ENCODE measurements at places on chromosomes 3 and 15.

- DNase-seq: no peak
These were observed 245.4 kb downstream of the ULK4 start for GRCh38 chr3:41716471-41716870.

- no peak for DNase-seq
These were observed 74.0 kb downstream of the DHX36 start for GRCh38 chr3:154250291-154250690.

- DNase-seq: no peak
These were observed 85.8 kb downstream of the MB21D2 start for GRCh38 chr3:192831801-192832347.

GRCh38 chr3:134344560-134344959 is 29.7 kb downstream of the AMOTL2 start:
- DNase-seq: no peak

GRCh38 chr3:140018556-140018955 is 83.6 kb downstream of the CLSTN2 start:
- DNase-seq: no peak

GRCh38 chr3:95627697-95628096 is 1186.7 kb upstream of the EPHA6 start:
- DNase-seq: no peak

DNA sequence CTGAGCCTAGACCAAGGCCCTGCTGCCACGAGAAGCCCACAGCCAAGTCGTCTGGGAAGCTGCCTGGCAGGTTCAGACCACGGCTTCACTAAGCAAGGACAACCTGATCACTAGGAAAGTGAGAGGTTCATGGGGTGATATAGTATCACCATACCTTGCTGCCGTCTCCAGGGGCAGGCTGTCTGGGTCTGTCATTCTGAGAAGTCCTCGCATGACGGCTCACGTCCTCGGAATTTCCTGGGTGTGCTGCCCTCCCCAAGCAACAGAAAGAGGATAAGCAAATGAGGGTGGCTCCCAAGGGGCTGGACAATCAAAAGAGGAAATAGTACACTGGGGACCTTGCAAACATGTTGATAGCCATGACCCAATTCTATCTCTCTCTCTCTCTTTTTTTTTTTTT is 207.4 kb upstream of the IGF1R start:
- no peak for DNase-seq

DNA sequence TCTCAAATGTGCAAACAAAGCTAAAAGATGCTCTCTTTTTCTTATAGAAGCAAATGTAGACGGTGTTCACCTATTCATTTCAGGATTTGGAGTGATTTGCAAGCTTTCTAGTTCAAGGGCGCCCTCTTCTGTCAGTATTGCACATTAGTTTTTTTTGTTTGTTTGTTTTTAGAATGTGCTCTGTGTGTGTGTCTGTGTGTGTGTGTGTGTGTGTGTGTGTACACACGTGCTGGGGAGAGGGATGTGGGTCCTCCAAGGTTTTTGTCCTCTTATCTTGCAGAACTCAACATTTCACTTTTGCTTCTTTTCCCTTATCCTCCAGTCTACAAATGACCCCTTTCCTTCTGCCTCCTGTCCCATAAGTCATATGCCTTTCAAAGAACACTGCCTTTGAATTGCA is 23.5 kb downstream of the DNAH1 start:
- no peak for DNase-seq

All from activated naive CD4-positive, alpha-beta T cell treated with anti-CD3 and anti-CD28 coated beads, Interleukin-2, amount 50 U/mL, for 16 hours (primary cell).